Activated naive CD4-positive, alpha-beta T cell treated with Interleukin-2 at 50 U/mL for 16 hours (primary cell): ENCODE measurements at places on chromosomes 1 and 21.

- DNase-seq = no peak
Measured at GRCh38 chr1:16326833-16327404, 25.4 kb downstream of the FBXO42 start.

DNA sequence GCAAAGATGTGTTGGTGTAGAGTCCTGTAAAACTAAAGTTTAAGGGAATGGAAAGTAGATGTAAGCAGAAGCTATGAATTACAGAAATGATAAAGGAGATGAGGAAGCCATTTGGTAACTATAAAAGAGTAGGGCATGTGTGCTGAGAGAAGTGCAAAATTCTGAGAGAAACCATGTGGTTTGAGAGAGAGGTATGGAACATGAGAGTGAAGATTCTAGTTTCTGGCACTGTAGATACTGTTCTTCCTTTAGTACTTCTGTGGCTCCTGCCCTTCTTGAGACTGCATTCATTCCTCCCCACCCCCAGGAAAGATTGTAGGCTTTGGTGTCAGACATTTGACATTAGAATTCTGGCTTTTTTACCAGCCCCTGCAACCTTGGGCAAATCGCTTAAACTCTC is 15.4 kb downstream of the RALGPS2 start:
- no peak for DNase-seq

- DNase-seq = no peak
Measured at GRCh38 chr21:42632336-42632751, 21.1 kb upstream of the PDE9A start.

DNA sequence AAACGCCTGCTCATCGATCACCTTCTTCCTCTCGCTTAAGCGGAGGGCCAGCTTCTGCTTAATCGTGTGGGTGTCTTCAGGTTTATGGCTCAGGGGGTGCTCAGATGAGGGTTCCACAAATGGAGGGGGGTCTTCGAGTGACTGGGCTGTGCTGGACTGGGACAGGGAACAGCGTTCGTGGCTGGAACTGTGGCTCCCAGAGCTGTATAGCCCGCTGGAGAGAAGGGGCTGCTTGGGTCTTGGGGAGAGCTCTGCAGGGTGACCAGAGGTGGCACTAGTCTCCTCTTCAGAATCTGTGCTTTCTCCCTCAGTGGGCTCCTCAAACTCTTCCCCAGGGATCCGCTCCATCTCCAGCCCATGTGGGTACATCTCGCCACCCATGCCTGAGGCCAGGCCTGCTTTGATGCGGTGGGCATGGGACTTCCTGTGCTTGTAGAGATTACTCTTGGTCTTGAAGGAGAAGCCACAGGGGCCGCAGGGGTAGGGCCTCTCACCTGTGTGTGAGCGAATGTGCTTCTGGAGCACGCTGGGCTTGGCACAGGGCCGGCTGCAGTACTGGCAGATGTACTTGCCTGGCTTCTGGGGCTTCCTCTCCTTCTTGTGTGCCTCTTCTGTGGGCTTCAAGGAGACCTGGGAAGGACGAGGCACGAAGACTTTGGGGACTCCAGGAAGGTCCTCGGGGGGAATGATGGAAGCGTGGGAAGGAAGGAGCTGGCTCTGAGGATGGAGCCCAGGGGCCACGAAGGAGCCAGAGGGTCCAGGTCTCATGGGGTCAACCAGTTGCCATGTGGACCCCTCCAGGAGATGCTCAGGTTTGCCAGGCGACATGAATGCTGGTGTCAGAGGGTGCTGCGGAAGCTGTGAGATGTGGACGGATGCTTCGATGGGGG is 99.4 kb upstream of the EDN2 start:
- no peak for DNase-seq

DNA sequence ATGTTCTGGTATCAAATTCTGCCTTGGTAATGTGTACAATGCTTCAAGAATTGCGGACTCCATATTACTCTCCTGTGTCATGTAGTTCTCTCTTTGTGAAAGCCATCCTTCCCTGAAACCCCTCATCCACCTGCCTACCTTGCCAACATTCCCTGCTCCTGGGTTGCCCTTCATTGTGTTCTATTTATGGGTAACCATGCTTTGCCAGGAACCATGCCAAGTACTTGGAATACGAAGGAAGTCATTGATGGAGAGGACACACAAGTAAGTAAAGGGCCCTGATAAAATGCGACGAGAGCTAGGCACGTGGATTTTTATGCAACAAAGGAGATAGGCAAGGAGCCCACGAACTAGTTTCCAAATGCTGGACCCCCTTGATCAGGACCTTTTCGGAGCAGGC is 300.8 kb downstream of the DISC1 start:
- no peak for DNase-seq

DNA sequence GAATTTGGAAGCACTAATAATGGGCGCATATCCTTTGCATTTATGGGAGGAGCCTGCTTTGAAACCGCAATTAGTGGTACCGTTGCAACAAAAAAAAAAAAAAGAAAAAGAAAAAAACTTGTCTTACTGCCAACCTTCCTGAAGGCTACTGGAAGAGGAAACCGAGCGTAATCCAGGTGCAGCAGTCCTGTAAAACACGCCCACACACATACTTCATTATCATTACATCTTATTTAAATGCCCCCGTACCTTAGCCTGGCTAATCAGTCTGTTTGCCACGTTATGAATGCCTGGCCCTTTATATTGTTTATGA is 686 bp upstream of the ZNF281 start:
- DNase-seq = no peak

DNA sequence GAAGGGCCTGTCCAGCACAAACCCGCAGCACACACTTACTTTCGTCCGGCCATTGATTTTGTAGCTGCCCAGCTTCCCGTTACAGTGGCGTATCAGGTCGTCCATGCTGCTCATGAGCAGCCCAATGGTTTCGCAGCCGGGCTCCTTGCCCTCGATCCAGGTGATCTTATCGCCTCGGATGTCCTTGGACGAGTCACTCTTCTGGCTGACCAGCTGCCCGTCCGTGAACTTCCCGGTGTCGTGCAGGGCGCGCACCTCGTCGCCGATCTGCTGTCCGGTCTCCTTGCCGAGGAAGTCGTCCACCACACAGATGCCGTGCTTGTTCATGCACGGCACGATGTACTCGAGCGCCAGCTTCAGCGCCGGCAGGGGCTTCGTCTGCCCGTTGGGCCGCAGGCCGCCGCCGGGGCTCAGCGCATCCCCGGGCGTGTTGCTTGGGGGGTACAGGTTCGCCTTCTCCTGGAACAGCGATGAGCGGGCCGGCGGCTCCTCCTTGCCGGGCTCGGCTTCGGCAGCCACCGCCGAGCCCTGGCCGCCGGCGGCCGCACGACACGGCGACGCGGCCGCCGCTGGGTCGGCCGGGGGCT is 1.0 kb downstream of the EGLN1 start:
- peak; percentile 54 for DNase-seq

GRCh38 chr1:57353654-57354053 is 70.2 kb downstream of the DAB1 start:
- DNase-seq = no peak

GRCh38 chr1:110608247-110608646 is 2.1 kb upstream of the KCNA2 start:
- DNase-seq = no peak

- DNase-seq = peak; percentile 79
Measured at GRCh38 chr21:45592208-45592619, 50.0 kb upstream of the SLC19A1 start.

DNA sequence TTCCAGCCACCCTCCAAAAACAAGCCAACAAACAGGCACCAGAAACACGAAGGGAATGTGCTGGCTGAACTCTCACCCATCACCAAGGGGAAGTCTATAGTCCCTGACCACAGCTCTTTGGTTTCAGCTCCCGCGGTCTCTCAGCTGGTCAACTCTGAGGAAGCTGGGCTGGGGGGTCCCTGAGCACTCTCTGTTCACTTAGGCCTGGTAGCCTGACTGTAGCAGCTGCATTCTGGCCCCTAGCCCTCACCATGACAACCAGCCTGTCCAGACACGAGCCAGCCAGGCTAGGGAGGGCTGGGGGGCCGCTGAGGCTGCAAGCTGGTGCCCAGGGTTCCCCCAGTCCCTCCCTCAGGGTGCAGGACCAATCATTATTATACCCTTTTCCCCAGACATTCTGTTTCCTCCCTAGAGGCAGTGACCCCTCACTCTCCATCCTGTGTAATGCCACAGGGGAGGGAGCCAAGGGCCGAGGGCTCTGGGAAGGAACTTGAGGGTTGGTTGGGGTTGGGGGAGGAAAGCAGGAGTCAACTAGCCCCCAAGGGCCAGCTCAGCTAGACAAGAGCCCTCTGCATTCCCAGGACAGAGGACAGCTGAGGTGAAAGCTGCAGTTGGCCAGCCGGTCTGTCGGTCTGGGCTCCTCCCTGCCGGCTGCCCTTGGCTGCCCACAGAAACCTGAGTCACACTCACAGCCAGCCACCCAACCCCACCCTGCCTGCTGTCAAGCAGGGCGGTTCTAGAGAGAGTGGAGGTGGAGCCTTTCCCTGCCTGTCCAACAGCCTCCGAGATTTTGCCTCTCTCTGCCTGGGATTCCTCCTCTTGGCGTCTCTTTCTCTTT is 1.2 kb upstream of the TRAPPC3 start:
- DNase-seq = peak; percentile 78

- no peak for DNase-seq
Measured at GRCh38 chr1:195766709-195767108, 841.5 kb downstream of the KCNT2 start.

DNA sequence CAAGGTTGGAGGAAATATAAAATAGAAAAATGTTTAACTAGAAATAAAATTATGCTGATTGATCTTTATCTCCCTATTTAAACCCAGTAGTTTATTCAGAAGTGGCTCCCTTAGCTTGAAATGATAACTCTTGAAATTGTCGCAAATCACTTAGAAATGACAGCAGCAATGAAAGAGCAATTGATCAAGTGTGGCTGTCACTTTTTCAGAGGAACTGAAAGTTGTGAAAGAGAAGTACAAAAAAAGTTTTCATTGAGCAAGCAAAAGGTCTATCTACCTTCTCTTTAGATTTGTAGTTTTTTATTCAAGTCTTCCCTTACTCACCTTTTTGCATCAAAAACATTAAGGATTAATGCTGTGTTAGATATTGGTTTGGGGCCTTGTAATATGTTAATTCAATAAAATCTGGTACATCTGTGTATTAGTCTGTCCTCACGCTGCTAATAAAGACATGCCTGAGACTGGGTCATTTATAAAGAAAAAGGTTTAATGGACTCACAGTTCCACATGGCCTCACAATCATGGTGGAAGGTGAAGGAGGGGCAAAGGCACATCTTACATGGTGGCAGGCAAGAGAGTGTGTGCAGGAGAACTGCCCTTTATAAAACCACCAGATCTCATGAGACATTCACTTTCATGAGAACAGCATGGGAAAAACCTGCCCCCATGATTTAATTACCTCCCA is 48.3 kb downstream of the LRRC8C start:
- no peak for DNase-seq

DNA sequence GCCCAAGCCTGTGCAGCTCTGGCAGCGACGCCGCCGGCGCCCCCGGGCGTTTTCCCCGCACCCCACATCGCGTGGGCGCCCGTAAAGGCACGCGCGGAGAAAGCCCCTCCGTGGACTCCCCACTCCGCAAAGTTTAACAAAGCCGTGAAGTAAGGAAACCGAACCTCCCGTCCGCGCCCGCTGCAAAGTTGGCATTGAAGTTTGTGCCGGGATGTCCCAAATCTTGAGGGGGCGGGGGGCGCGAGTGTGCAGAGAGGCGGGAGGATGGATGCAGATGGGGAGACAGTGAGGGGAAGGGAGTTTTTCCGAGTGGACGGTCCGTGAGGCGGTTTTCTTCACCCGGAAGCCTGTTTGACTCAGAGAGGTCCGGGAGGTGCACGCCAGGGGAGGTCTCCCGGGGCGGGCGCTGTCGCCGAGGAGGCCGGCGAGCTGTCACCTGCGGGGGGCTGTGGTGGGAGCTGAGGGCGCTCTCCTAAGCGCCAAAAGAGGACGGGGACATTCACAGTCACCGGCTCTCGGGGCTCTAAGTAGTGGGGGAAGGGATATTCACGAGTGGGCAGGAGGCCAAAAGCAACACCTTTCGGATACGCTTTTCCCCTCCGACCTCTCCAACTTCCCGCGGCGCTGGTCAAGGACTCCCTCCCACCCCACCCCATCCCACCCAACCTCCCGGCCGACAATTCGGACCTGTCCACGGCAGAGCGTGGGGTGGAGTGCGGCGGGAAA is 1.3 kb downstream of the WLS start:
- no peak for DNase-seq

DNA sequence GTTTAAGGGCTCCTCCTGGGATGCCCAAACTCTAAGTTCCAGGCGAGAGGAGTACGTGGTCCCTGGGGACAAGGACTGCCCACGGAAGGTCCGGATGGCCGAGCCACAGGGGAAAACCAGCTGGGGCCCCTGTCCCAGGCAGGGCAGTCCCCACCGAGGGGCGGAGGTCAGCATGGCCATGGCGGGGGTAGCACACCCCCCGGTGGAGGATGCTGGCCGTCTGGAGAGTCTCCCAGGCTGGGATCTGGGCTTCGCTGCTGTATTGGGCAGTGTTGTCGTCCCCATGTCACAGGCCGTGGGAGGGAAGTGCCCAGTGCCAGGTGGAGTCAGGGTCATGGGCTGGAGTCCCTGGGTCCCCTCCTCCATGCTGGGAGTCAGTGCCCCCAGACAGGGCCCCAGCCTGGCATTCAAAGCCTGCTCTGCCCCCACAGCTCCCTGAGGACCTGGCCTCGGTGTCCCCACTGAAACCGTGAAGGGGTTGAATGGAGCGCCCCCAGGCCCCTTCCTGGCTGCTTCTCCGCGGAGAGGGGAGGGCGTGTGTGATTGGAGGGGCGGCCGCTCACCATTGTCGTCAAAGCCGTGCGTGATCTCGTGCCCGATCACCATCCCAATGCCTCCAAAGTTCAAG is 6.8 kb downstream of the PRXL2B start:
- DNase-seq = no peak

- DNase-seq = no peak
Measured at GRCh38 chr1:208148380-208148779, 95.8 kb downstream of the PLXNA2 start.

DNA sequence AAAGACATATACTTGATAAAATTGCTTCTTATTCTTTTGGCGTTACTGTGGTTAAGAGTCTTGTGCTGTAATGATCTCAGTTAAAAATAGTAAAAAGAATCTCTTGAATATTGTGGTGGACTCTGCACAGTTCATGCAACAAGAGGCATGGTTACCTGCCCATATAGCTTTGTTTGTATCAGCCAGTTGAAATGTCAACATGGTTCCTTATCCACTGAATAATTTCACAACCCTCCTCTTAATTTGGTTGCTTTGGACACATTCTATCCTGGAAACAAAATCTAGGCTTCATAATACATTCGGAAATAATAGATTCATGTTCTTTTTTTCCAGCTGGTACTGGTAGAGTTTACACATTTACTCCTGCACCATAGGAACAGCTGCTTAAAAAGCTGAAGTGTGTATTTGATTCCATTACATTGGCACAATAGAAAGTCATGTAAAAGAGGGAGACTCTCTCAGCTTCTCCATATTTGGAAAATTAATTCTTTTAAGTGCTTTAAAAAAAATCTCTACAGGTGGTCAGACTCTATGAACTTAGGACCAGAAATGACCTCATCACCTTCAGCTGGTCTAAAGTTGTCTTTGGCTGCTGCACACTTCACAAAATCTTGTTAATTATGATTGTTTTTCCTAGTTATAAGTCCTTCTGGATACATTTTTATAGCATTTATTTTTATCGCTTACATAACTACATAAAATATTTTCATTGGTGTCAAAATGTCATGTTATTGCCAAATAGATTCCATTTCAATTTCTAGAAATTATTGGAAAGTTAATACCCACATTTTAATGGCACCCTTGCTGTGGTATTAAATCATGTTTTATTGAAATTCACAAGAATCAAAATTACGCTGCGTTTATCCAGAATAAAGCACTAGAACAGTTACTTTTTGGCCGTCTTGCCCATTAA is 100.2 kb downstream of the LTN1 start:
- no peak for DNase-seq

- no peak for DNase-seq
Measured at GRCh38 chr1:62439652-62440371, 3.0 kb downstream of the USP1 start.
